Calu3 (cell line): ENCODE measurements at places on chromosomes 5 and 9.

DNA sequence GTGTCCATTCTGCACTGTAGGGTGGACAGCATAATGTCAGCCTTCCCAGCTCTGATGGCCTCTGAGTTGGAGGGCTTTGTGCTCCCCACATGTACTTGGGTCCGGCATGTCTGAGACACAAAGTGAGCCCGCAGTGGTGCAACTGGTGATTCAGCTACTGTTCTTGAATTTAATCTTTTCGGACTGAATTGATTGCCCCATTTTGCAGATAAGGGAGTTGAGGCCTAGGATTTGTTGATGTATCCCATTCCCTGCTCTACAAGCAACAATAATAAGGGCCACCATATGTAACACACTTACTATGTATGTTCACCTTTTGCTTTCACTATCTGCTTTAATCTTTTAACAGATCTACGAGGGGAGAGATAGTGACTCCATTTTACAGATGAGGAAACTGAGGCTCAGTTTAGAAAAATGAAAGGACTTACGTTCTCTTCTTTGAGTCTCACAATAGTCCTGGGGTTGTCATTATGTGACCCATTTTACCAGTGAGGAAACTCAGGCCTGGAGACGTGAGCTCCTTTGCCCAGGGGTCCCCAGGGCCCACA lies 4.5 kb downstream of the GSN start:
- no peak overlapping the region for H3K4me3 ChIP-seq
- DNase-seq: no peak
- H3K27ac ChIP-seq: no peak overlapping the region
- peaks cover 26% of the 10 kb centered on the region for H3K4me1 ChIP-seq

- peak; percentile 64 for DNase-seq
- H3K4me3 ChIP-seq: no peak overlapping the region
- H3K36me3 ChIP-seq: no peaks in the 10 kb centered on the region
- H3K27me3 ChIP-seq: no peaks in the 10 kb centered on the region
- H3K4me1 ChIP-seq: peaks cover 25% of the 10 kb centered on the region
Measured at GRCh38 chr9:124810663-124811355, 33.9 kb downstream of the OLFML2A start.

GRCh38 chr5:167573370-167574127 lies 717.9 kb upstream of the WWC1 start:
- peaks cover 35% of the 10 kb centered on the region for H3K4me1 ChIP-seq
- peak overlapping the region; percentile 14 for H3K4me3 ChIP-seq
- DNase-seq: peak; percentile 6
- H3K27me3 ChIP-seq: peaks cover 90% of the 10 kb centered on the region
- H3K36me3 ChIP-seq: no peaks in the 10 kb centered on the region

DNA sequence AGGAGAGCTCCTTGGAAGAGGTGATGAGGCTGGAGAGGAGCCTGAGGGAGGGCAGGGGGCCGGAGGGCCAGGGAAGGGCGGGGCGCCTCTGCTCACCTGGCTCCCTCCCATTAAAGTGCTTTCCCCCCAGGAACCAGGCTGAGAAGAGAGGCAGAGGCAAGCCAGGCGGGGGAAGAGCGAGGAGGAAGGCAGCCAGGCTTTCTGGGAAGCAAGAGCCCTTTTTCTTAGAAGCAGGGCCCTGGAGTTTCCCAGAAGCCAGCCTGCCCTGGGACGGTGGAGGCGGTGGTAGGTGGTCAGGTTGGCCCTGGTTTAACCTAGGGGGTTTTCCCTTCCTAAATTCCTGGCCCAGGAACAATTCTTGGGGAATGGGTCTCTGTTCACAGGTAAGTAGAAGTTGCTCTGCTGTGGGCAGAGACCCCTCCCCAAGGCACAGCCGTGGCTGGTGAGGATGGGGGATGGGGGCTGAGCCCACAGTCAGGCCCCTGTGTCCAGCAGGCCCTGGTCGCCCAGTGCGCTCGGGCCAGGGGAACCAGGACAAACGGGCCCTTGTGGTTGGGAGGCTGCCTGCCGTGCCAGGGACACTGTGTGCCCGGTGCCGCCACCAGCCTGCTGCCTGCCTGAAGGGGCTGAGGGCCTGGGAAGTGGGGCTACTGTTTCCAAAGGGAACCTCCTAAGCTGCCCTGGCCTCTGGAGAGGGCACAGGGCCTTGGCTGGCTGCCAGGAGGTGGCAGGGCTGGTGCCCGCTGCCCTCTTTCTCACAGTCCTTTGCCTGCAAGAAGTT lies 16.6 kb upstream of the RALGDS start:
- no peak overlapping the region for H3K4me3 ChIP-seq
- no peaks in the 10 kb centered on the region for H3K27me3 ChIP-seq
- H3K27ac ChIP-seq: no peak overlapping the region
- DNase-seq: no peak
- H3K4me1 ChIP-seq: peaks cover 26% of the 10 kb centered on the region

DNA sequence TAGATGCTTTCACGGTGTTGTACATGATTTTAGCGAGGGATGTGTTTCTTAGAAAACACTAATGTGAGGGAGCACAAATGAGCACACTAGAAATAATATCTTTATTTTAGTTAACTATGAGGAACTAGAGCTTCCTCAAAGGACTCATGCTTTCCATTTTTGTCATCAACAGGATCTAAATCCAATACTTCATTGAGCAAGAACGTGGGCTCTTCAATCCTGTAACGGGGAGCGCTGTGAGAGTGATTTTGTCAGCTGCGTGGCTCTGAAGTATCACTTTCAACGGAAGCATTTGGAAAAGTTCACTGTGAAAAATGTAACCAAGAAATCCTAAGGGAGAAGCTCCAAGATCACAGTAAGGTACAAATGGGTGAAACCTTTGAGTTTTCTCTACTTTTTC lies 93.2 kb downstream of the LIX1 start:
- no peak for DNase-seq
- peaks cover 11% of the 10 kb centered on the region for H3K4me1 ChIP-seq
- H3K27me3 ChIP-seq: peaks cover 18% of the 10 kb centered on the region
- no peaks in the 10 kb centered on the region for H3K36me3 ChIP-seq
- H3K27ac ChIP-seq: no peak overlapping the region
- no peak overlapping the region for H3K4me3 ChIP-seq

- H3K36me3 ChIP-seq: no peaks in the 10 kb centered on the region
- no peaks in the 10 kb centered on the region for H3K4me1 ChIP-seq
- H3K27ac ChIP-seq: no peak overlapping the region
- no peak for DNase-seq
- no peaks in the 10 kb centered on the region for H3K27me3 ChIP-seq
Measured at GRCh38 chr5:3862906-3863305, 267.3 kb downstream of the IRX1 start.

DNA sequence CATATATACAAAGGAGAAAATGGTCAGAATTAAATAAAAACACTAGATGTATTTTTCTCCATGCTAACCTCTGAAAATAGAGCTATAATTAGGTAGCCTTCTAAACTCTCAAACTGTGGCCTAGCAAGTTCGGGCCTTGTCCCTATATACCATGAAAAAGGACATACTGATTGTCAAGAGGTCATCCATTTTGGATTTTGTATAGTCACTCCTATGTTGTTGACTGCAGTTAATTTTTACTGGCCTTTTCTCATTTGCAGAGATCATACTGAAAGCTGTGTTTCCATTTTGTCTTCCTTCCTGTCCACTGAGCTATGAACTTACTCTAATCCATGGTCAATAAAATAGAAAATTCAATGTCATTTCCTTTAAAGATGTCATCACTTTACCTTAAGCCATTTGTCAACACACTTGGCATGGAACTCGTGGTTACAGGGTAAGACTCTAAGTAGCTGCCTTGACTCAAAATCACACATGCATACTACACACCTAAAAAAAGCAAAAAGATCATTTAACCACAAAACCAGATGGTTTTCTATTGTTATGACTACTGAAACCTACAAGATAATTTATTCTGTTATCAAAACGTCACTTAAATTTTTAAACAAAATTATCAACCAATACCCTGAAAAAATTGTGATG lies 58.0 kb downstream of the RNF38 start:
- no peak for DNase-seq
- no peak overlapping the region for H3K4me3 ChIP-seq
- H3K27me3 ChIP-seq: no peaks in the 10 kb centered on the region
- no peaks in the 10 kb centered on the region for H3K4me1 ChIP-seq
- H3K27ac ChIP-seq: no peak overlapping the region
